ENCODE measurements at places on chromosomes 2 and 18.

DNA sequence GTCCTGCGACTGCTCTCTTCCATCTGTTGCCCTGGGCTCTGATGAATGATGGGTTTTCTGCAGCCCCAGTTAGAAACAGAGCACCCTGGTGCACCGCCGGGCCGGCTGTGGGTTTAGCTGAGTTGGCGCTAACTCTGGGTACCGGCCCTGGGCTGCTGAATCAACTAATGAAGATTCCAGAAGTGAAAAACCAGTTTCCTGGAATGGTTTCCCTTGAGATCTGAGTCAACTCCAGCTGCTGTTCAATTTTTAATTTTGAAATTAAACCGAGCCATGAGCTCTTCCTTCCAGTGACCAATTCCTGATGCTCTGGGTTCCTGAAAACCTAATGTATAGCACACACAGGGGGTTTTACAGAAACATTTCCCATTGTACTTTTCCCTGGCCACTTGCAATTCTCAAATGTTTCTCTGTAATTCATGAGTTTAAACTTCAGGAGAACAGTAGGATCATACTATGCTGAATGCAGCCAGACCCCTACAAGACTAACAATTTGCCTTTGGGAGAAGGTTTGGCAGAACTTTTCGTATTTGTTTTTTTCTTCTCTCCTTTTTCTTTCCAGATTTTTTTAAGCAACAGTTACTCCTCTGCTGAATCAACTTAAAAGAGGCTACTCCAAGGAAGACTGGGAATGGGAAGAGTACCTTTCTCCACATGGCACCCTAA is 5.5 kb downstream of the COL6A3 start:
- no peak for DNase-seq

DNA sequence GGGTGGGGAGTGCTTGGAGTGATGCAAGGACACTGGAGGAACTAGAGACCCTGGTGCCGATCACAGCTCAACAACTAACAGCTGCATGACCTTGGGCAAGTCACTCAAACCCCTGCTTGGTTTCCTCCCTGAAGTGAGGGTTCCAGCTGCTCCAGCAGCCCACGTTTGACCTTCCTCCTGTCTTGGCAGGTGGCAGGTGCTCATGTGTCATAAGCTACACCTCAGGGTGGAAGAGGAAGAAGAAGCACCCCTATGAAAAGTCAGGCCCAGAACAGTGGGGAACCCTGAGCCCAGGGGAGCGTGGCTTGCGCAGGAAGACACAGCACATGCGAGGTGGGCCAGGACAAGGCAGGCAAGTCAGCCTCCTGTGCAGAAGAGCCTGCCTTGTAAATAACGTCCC is 42.4 kb downstream of the MRPL35 start:
- DNase-seq = no peak

DNA sequence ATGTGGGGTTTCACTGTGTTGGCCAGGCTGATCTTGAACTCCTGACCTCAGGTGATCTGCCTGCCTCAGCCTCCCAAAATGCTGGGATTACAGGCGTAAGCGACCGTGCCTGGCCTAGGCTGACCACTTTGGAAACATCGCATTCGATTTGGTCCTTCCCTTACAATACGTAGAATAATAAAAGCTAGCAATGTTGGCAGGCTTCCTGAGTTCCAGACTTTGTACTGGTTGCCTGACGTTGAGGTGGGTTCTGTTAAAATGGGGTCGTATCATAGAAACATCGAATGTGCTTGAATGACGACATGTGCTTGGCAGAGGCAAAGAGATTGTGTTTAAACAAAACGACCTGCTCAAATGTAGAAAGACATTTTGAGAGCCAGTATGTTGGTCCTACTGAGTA is 56.1 kb downstream of the LTBP1 start:
- DNase-seq = no peak

DNA sequence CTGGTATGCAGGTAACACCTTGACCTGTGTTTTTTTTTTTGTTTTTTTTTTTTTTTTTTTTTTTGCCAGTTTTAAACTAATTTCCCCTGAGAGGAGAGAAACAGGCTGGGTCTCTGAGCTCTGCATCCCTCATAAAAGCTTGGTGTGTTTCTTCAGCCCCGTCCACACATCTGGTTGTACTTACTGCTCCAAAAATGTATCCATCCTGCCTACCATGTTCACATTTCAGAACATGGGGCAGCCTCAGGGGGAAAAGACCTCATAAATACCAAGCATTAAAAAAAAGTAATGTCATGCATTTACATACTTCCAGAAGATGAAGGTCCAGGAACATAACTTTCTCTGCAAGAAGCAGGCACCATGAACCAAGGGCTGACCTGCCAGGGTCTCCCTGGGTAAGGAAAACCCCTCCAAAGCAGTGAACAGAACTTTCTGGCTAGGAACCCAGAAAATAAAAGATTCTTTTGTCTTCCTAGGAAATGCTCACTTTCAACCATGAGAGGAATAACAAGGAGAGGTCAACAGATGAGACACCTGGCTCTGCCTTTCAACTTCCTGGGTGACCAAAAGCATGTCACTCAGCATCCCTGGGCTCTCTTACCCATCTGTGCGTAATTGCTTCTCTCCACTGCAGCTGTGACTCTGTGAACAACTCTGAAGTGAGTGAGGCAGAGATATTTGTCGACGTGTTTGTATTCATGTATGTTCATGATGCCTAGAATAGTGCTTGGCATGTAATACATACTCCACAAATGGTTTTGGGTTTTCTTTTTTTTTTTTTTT is 118.6 kb downstream of the MCFD2 start:
- no peak for DNase-seq

- no peak for DNase-seq
Measured at GRCh38 chr2:76320716-76321115, 610.0 kb upstream of the GCFC2 start.

DNA sequence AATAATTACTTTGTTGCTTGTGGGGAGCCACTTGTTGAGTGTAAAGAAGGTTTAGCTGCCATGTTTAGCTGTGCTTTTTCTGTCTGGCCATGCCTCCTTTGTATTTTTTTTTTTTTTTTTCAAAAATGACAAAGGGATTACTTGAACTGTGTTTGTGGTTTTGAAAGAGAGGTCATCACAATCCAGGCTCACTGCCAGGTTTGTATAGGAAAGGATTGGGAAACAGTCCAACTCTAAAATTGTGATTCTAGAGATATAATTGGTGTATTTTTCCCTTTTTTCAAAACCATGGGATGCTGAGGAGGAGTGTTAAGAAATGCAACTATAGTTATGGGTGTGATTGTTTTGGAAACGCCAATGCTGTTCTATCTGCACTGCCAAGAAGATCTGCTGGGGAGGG is 4.3 kb downstream of the ITPRIPL1 start:
- DNase-seq = no peak

DNA sequence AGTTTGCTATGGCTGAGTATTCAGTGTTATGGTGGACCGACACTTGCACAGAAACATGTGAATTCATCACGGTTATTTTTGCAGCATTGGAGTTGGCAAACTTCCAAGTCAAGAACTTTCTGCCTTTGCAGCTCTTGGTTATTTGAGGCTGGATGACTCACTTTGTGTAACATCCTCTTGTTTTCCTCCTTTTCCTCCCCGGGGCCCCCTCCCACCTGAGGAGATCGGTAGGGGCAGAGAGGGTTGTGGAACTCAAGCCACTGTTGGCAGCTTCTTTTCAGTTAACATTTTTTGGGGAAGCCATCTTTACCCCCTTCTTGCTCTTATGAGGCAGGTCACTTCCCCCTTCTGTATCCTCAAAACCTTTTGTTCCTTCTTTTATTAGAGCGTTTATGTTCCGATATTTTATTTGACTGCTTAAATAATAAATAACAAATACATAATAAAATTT is 48.6 kb downstream of the DDX1 start:
- DNase-seq = no peak

GRCh38 chr2:42424033-42424432 is 63.0 kb upstream of the COX7A2L start:
- DNase-seq = no peak

- no peak for DNase-seq
Measured at GRCh38 chr2:104412384-104412783, 441.5 kb upstream of the POU3F3 start.

- no peak for DNase-seq
Measured at GRCh38 chr18:64528646-64529045, 379.8 kb upstream of the LINC00305 start.

GRCh38 chr2:231708773-231709635 is 679 bp downstream of the PTMA start:
- peak; percentile 38 for DNase-seq

DNA sequence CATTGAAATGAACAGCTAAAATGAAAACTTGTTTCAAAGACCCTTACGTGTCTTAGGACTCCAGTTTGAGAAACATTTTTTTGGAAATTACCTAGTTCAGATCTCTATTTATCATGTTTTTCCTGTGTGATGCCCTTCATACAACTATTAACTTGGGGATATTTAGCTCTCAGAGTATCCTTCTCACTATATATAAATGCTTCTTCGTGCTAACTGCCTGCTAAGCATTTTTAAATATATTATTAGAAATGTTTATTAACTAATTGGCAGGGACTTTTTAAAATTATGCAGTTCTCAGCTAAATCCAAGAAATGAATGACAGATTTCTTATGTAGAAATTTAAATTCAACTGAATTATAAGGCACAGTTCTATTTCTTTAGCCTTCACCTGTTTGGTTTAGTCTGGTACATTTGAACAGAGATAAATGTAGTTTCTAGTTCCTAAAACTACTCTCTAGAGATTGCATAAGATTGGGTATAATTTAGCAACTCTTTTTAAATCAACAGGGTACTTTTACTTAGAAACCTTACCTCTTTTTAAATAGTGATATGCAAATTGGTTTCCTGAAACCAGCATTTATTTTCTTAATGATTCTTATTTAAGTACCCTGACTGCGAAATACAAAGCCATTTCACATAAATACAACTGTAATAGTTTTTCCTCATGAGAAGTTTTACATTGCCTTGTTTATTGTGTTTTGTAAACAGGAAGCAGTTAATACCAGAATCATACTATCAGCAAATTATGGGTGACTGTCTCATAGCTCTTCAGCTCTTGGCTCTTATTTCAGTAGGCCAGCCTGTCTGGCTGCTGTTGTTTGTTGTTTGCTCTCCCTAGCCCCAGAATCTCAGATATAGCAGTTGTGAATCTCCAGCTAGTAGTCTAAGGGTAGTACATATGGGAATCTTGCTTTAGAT is 140.7 kb downstream of the PTRHD1 start:
- DNase-seq = no peak

DNA sequence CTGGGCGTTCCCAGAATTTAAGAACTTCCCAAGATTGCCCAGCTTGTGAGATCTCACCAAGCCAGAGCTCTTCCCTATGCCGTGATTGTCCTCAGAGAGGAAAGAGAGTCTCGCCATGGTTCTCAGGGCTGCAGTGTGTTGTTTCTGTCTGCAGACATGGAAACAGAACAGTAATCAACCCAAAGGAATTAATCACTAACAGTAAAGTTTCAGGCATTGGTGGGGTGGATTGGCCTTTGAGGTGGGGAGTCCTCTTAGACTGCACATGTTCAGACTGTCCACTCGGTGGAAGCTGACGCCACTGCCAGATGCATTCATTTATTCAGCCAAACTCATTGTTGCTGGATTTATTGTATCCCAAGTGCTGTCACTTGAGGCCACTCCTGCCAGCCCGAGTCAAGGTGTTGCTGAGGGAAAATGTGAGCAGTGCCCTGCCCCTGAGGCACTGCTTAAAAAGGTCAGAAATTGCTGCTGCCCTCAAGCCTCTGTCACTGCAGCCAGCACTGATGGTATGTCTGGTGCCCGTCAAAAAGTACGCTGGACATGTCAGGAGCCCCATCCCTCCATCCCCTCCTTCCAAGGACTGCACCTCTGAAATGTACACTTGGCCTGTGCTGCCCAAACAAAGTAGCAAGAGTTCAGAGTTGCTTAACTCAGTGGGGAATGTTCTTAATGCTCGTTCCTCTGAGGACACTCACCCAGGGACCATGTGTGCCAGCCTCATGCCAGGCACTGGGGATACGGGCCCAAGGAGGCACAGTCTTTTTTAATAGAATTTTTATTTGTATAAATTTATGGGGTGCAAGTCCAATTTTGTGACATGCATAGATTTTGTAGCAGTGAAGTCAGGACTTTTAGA is 201.0 kb downstream of the GLI2 start:
- no peak for DNase-seq
